Lung (tissue), 17 donors: ENCODE measurements at places on chromosomes 7 and 10. TPM values are rescaled to one million over a fixed set of nuclear protein-coding genes. Genes with fewer than 3 reads are reported as not detected.

Gene RASSF4
- 44.3 TPM for total RNA-seq

Gene COL28A1
- total RNA-seq: 10.2 TPM

Gene BRI3
- 99.7 TPM for total RNA-seq

Gene AVPI1
- 26.8 TPM for total RNA-seq

Gene STAG3
- 2.0 TPM for total RNA-seq

GRCh38 chr10:23314835-23315239, 29.8 kb downstream of the C10orf67 start:
- H3K27me3 ChIP-seq: no peaks in the 10 kb centered on the region
- H3K36me3 ChIP-seq: no peaks in the 10 kb centered on the region
- DNase-seq: peak; percentile 83
- no peak overlapping the region for H3K4me3 ChIP-seq
- H3K27ac ChIP-seq: no peak overlapping the region

GRCh38 chr10:19946791-19947190, 130.6 kb downstream of the PLXDC2 start:
- peaks cover 14% of the 10 kb centered on the region for H3K4me1 ChIP-seq
- H3K27ac ChIP-seq: peak overlapping the region; percentile 59
- no peak overlapping the region for H3K4me3 ChIP-seq
- H3K36me3 ChIP-seq: no peaks in the 10 kb centered on the region

DNA sequence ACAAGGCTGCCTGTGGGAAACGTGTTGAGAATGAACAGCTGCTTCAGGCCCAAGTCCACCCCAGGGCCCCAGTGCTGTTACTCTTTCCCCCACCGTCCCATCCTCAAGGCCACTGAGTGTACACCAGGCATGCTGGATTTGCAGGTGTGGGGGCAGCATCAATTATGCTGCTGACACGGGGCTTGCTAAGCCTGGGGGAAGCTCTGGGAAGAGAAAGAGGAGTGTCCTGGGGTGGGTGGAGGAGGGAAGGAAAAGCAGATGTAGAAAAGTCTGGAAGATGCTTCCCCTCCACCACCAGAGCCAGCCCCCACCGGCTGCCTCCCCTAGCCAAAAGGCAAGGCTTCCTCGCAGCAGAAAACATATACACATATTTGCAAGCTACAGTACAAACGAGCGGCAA, 153.9 kb downstream of the CDH23 start:
- no peak for DNase-seq
- no peak overlapping the region for H3K27ac ChIP-seq
- no peaks in the 10 kb centered on the region for H3K27me3 ChIP-seq

DNA sequence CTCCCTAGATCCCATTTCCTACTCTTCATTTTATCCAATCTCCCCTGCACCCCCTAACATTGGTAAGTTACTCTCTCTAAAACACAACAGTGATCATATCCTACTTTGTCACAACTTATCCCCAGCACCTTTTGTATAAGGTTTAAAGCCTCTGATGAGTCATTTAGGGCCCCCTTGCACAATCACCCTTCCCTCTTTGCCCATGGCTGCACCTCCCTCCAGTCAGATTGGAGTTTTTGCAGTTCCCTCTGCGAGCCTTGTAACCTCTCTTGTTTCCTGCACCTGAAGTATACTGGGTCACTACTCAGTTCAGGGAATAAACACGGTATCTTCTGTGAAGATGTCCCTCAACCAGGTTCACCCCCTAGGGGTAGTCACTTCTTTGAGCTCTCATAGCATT, 55.9 kb upstream of the ADRB1 start:
- H3K4me1 ChIP-seq: peaks cover 3% of the 10 kb centered on the region
- no peak overlapping the region for H3K27ac ChIP-seq
- no peak overlapping the region for H3K4me3 ChIP-seq

GRCh38 chr7:15086862-15087261, 184.3 kb upstream of the DGKB start:
- no peak overlapping the region for H3K4me3 ChIP-seq
- no peak for DNase-seq
- H3K27me3 ChIP-seq: no peaks in the 10 kb centered on the region
- no peaks in the 10 kb centered on the region for H3K4me1 ChIP-seq
- H3K36me3 ChIP-seq: no peaks in the 10 kb centered on the region
- no peak overlapping the region for H3K27ac ChIP-seq

GRCh38 chr7:122136078-122136477, 8.0 kb downstream of the AASS start:
- H3K4me1 ChIP-seq: no peaks in the 10 kb centered on the region
- no peak overlapping the region for H3K4me3 ChIP-seq
- H3K27ac ChIP-seq: no peak overlapping the region
- H3K27me3 ChIP-seq: no peaks in the 10 kb centered on the region
- no peaks in the 10 kb centered on the region for H3K36me3 ChIP-seq
- DNase-seq: peak; percentile 63
